ENCODE measurements at places on chromosomes 7 and 10. TPM values are rescaled to one million over a fixed set of nuclear protein-coding genes. Genes with fewer than 3 reads are reported as not detected.

- no peak for DNase-seq
Observed at GRCh38 chr10:7423521-7423920, 12.7 kb upstream of the SFMBT2 start.

DNA sequence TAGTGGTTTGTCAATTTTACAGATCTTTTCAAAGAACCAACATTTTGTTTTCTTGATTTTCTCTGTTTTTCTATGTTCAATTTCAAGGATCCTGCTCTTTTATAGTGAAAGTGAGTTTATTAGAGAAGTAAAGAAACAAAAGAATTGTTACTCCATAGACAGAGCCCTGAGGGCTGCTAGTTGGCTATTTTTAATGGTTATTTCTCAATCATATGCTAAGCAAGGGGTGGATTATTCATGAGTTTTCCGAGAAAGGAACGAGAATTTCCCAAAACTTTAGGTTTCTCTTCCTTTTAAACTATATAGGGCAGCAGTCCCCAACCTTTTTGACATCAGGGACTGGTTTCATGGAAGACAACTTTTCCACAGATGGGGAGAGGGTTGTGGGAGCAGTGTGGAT, 165.0 kb downstream of the CCSER2 start:
- DNase-seq: no peak

DNA sequence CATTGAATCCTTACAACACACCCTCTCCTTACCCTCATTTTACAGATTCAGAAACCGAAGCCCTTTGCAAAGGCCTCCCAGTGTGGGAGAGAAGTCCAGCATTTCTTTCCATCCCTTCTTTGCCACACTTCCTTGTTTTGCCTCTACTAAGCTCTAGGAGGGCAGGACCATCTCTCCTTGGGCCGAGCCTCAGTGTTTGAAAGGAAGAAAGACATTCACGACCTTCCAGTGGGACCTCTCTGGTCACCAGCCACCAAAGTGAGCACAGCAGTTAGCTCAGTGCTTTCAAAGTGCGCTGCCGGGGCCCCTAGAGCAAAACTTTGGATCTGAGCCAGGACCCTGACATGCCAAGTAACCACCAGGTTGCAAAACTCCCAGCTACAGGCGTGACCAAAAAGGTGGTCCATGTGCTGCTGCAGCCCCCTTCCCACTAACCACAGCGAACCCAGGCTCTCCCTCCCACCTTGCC, 12.4 kb downstream of the CTBP2 start:
- DNase-seq: no peak

GRCh38 chr10:122232769-122233168, 38.3 kb upstream of the BTBD16 start:
- no peak for DNase-seq

DNA sequence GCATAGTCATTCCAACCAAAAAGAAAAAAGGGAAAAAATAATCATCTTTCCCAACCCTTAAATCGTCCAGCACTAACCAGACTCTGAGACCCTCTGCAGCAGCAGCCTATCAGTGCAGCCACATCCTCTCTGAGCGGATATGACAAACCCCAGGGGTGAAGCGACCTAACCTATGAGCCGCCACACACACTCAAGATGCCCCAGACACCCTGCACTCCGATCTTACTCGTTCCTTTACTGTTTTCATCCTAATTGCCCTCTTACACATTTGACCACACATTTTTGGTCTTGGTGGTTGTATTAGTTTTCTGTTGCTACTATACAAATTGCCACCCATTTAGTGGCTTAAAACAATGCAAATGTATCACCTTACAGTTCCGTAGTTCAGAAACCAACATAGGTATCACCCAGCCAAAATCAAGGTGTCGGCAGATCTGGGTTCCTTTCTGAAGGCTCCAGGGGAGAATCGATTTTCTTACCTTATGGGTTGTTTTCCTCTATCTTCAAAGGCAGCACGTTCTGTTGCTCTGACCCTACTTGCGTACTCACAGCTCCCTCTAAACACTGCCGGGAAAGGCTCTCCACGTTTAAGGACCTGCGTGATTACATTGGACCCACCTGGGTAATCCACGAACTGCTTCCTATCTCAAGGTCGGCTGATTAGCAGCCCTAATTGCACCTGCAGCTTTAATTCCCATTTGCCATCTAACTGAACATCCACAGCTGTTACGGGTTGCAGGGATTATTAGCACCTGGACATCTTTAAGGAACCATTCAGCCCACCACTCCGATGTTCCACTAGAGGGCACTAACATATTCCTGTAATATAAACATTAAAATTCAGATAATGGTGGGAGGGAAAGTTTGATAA, 37.3 kb upstream of the PRSS1 start:
- no peak for DNase-seq

- DNase-seq: no peak
Observed at GRCh38 chr10:118800920-118801319, 46.1 kb upstream of the CACUL1 start.

DNA sequence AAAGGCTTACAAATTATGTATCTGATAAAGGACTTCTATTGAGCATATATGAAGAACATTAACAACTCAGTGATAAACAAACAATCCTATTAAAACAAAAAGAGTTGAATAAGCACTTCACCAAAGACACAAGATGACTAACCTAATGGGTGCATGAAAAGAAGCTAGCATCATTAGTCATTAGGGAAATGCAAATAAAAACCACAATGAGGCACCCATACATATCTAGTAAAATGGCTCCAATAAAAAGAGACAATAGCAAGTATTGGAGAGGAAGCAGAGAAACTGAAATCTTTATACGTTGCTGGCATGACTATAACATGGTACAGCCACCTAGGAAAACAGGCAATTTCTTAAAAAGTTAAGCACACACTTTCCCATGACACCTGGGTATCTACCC, 77.6 kb upstream of the ZMIZ1 start:
- no peak for DNase-seq

GRCh38 chr10:7971949-7972348, 82.5 kb upstream of the GATA3 start:
- no peak for DNase-seq

GRCh38 chr7:158828133-158829020, 932 bp downstream of the ESYT2 start:
- DNase-seq: no peak

DNA sequence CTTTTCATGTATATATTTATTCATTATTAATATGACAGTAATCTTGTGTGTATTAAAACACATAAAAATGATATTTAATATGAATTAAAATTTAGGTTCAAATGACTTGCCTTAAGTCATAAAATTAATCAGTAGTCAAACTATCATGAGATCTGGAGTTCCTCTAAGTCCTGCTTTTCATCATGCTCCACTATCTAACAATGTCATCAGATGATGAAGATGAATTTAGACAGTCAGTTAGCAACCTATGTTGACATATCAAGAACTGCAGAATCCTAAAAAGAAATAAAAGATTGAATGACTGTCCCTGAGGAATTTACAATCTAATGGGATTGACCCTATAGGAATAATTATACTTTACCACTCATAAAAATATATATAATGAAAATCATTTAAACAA, 7.1 kb downstream of the CABCOCO1 start:
- no peak for DNase-seq

DNA sequence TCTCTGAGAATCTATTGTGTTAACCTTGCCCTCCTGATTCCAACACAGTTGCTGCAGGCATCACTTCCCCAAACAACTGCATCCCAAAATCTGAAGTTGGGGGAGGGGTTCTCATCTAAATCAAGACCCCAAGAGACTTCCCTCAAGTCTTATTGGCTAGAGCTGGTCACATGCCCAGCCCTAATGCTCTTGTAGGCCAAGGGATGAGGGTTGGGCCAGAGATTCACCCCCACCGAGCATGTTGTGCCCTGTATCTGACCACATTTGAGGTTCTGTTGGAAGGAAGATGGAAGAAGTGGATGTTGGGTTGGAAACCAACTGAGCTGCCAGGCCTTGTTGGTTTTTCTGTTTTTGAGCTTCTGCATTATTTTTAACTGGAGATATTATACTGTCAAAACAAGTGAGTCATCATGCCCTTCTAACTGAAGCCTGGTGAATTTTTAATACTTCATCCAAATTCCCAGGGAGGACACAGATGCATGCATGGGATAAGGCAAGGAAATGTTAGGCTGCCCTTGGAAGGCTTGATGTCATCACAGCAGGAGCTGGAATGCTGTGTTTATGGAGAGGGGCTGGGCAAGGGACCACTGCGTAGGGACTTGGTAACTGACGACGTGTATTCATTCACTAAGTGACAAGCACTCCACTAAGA, 68.6 kb upstream of the CACUL1 start:
- DNase-seq: no peak

DNA sequence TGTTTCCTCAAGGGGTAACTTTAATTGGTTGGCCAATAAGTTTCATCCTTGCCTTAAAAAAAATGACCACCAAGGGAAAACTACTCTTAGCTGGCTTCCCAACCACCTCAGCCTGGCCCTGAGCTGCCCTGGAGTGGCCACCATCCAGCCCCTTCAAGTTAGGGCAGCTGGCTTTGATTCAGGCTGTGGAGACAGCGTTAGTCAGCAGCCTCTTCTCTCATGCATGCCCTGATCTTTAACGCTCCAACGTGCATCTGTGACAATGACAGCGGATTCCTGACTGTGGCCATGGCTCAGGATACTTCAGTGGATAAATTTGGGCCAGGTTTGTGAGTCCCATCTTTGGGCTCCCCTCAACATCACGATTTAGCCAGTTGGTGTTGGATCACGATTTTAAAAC, 111.6 kb downstream of the RBM20 start:
- DNase-seq: no peak

DNA sequence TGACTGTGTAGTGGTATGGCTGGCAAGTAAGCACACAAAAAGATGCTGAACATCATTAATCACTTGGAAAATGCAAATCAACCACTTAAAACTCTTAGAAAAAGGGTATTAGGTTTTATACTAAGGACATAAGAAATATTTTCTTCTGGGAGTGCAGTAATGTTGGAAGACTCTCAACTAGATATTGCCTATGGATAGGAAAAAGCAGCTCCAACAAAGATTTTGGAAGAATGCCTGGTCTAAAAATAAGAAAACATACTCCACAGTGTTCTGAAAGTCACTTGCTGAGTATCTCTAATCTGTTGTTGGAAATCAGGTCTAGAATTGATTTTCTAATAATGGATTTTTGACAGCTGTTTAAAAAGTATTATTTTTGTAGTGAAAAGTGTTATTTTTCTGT, 50.8 kb upstream of the PHYHIPL start:
- DNase-seq: no peak

DNA sequence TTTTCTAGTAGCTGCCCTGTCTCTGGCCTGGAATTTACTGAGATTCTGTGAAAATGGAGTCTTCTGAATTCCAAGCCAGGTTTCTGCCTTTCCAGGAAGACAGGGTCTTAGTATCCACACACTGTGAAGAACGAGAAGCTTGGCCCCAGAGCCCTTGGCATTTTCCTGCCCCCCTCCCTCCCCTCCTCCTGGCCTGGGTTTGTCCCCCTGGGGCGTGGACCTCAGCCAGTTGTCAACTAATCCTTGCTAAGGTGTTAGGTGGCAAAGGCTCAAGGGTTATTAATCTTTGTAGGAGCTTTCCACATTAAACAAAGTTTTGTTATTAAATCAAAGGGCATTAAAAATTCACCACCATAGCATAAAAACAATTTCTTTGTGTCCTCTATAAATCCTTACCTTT, 329.5 kb downstream of the RNLS start:
- DNase-seq: no peak

Gene VAX1
- total RNA-seq: not detected

Gene SPDYE11
- total RNA-seq: not detected

Gene WIPF3
- total RNA-seq: 1.4 TPM

Gene GPR26
- total RNA-seq: not detected

Gene PHKG1
- 2.8 TPM for total RNA-seq

Gene PLXDC2
- 58.7 TPM for total RNA-seq

Gene ZP3
- 0.87 TPM for total RNA-seq

Data from mesenteric fat pad (tissue), 1 donor.